Stimulated activated CD4-positive, alpha-beta T cell treated with anti-CD3 and anti-CD28 coated beads, Interleukin-1b, Interleukin-23, amount 100 ng/mL, for 24 hours (primary cell): ENCODE measurements at places on chromosomes 5 and 9.

DNA sequence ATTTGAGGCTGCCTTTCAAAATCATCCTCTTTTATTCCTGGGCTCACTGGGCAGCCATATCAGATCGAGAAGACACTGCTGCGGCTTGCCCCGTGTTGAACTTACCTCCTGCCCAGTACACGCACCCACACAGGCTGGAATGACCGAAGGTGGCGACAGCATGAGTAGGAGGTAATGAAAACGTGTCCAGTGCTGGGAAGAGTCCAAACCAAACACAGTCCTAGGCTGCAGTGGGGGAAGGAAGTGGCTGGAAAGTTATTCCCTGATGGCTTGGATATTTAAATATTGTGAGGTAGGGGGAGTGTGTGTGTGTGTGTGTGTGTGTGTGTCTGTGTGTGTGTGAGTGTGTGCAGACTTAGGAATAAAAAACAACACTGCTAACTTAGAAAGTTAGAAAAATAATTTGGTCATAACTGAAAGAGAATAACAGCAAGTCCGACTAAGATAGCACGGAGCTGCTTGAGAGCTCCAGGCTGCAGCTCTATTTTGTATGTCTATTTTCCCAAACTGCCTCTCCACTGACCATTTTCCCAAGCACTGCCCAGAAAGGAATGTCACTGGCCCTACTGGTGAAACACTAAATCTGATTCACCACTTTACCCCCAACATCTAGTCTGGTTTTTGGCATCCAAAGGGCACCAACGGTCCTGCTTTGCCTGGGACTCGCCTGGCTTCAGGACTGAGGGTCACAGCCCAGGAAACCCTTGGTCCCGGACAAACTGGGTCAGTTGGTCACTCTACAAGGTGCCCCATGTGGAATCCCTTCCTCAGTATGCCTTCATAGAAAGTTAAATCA lies 41.2 kb downstream of the ANKH start:
- DNase-seq, result no peak

DNA sequence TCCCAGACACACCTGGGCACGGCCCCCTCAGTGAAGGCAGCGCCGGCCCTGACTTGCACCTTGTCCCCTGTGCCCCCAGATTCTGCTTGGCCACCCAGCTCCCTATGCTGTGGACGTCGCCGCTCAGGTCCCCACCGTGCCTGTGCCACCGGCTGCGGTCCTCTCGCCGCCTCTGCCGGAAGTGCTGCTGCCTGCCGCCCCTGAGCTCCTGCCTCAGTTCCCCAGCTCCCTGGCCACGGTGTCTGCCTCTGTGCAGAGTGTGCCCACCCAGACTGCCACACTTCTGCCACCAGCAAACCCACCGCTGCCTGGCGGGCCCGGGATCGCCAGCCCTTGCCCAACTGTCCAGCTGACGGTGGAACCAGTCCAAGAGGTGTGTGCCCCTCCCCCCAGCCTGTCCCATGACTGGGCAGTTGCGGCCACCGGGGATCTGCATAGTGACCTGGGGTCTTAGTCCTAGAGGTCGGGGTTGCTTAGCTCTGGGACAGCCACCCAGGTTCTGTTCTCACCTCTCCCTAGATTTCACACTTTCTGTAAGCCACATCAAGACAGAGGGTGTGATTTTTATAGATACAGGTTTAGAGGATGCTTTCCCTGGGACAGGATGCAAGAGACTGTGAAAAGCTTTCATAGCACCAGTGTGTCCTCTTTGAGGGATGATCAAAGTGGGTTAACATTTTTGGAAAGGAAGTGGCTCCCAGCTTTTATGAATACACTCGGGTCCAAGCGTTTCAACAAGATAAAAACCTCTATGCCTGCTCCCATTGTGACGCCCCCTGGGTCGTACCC lies 78.0 kb downstream of the WNK2 start:
- no peak for DNase-seq

DNA sequence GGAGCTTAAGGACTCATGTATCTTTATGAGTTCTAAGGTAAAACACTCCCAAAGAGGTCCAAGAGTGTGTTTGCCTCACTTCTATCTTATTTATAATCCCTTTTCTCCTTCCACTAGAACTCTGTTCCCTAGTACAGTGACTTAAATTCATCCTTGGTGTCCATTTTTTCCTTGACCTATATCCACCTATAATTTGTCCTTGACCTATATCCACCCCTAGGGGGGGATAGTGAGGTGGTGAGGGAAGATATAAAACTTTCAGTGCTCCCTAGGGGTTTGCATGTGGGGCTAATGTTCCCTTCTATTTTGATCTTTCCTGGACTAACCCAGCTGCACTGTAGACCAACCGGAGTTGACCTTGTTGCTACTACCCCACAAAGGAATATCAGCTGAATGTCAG lies 83.5 kb upstream of the GNAQ start:
- DNase-seq, result no peak

- DNase-seq, result no peak
Observed at GRCh38 chr5:163439092-163439425, 1.7 kb downstream of the CCNG1 start.

GRCh38 chr5:52491071-52491787 lies 296.5 kb upstream of the ITGA1 start:
- DNase-seq, result no peak

- DNase-seq, result no peak
Observed at GRCh38 chr5:133241179-133242092, 189.6 kb downstream of the HSPA4 start.

- no peak for DNase-seq
Observed at GRCh38 chr5:1668141-1668721, 131.4 kb downstream of the MRPL36 start.
